ENCODE measurements at places on chromosomes 5 and 9. TPM values are rescaled to one million over a fixed set of nuclear protein-coding genes. Genes with fewer than 3 reads are reported as not detected.

The HEMGN gene
- polyA plus RNA-seq: 14.2 TPM

The ZNF618 gene
- 0.17 TPM for polyA plus RNA-seq

The HSD17B4 gene
- 131 TPM for polyA plus RNA-seq

The MARCHF3 gene
- 14.9 TPM for polyA plus RNA-seq

The GARIN3 gene
- polyA plus RNA-seq: 0.07 TPM

The ANKRD31 gene
- 0.37 TPM for polyA plus RNA-seq

The PCDHA11 gene
- polyA plus RNA-seq: not detected

The JAKMIP2 gene
- polyA plus RNA-seq: 0.18 TPM

The DNAI1 gene
- not detected for polyA plus RNA-seq

The PDCD1LG2 gene
- not detected for polyA plus RNA-seq

The SLC36A3 gene
- polyA plus RNA-seq: not detected

The CD14 gene
- polyA plus RNA-seq: 2.9 TPM
